ENCODE measurements at places on chromosomes 1 and 21.

- DNase-seq, result peak; percentile 19
These were observed 3.0 kb downstream of the OLFM3 start for GRCh38 chr1:101993710-101994109.

- DNase-seq, result peak; percentile 25
These were observed 303.6 kb downstream of the USH2A start for GRCh38 chr1:216119600-216119999.

DNA sequence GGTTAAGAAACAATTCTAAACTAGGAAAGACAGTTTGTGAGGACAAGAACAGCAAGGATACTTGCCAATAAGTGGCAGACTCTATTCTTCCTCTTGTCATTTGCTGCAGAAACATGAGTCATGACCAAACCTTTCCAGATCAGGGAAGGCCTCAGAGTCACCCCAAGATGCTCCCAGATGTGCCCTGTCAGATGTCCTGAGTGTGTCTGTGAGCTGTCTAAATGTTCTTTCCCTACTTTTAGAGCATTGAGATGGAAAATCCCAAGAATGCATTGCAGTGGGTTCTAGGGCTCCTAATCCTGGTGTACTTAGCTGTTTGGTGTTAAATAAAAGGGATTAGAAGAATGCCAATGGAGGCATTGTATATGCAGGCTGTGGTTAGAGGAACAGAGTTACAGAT, 57.5 kb upstream of the KIAA0040 start:
- no peak for DNase-seq

- DNase-seq, result no peak
These were observed 6.1 kb downstream of the LCK start for GRCh38 chr1:32257227-32257508.

DNA sequence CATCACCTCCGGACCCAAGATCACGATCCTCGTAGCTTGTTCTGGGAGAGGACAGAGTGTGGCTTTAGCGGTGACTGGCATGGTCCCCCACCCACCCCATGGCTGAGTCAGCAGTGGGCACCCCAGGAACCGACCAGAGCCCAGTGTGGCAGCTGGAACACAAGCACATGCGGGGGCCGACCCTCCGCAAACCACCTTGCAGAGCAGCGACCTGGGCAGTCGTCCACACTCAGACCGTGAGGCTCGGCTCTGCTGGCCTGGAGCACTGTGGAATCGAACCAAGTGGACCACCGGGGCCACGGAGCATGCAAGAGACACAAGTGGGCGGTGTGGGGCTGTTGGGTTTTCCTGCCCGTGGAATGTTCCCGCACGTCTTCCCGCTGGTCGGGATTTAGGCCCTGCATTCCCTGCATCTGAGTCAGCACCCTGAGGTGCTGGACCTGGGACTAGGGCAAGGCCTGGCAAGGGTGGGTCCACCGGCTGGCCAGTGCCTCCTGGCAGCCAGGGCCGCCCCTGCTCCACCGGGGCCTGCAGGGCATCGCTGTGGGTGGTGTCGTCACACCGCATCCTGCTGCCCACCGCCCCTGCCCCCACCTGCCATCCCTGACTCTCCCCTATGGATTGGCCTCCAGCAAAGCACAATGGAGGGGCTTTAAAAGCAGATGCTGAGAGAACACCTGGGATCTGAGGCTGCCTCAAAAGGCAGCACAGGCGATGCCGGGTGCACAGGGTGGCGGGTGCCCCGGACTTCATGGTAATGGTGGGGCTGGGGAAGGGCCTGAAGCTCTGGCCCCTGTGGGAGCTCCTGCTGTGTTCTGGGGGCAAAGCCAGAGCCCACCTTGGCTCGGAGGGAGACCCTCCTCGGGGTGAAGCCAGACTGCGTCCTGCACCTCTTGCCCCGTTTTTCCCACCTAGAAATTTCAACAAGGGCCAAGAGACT, 18.5 kb downstream of the MORN1 start:
- DNase-seq, result no peak

- DNase-seq, result no peak
These were observed 1.3 kb downstream of the DYRK3 start for GRCh38 chr1:206636671-206637070.

DNA sequence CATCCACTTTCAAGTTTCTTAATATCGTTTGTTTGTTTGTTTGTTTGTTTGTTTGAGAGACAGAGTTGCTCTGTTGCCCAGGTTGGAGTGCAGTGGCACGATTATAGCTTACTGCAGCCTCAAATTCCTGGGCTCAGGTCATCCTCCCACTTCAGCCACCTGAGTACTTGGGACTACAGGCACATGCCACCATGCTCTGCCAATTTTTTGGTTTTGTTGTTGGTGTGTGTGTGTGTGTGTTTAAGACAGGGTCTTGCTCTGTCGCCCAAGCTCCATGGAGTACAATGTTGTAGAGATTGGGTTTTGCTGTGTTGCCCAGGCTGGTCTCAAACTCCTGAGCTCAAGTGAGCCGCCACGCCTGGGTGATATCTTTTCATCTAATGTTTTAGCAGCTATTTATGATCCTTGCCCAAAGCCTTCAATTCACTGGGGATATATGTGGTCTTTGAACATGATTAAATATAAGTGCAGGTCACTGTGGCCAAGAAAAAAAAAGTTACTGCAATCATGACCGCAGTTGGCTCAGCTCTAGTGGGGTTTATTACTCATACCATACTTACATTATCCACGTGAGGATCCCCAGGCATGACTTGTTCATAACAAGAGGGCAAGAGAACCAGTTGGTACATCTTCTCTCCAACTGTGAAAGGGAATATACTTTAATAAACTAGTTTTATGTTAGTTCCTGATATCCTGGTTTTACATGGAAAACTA, 8.0 kb downstream of the RRP1B start:
- DNase-seq, result no peak

All from NCI-H345 (cell line).